Islet precursor cell (in vitro differentiated cells): ENCODE measurements at places on chromosomes 1 and 21.

DNA sequence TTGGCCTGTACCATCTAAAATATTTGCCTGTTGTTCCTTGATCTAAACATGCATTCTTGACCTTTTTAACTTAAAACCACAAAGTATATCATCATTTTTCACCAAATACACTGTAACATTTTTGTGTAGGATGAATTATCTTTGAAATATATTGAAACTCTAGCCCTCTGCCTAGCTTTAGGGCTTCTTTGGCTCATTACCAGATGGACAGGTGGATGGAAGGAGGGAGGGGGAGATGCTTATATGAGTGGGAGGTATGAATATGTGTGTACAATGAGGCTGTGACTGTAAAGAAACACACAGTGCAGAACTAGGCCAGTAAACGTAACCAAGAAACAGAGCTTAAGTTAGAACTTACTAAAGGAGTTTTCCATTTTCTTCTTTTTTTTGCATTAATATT, 118.5 kb downstream of the ESRRG start:
- DNase-seq, result no peak

DNA sequence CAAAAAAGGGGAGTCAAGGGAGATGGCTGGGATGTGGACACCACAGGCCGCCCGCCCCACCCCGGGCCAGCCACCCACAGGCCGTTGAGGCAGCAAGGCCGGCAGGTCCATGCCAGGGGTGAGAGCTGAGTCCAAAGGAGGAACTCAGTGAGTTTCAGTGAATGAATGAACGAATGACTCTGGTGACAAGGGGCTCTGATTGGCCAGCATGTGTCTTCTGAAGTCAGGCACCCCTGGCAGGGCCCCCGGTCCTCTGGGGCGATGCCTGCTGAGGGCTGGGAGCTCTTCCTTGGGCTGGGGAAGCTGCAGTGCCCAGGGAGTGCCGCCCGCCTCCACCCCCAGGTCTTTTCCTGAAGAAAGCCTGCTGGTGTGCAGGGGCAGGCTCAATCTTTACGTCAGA, 236.1 kb upstream of the VAMP3 start:
- no peak for DNase-seq

DNA sequence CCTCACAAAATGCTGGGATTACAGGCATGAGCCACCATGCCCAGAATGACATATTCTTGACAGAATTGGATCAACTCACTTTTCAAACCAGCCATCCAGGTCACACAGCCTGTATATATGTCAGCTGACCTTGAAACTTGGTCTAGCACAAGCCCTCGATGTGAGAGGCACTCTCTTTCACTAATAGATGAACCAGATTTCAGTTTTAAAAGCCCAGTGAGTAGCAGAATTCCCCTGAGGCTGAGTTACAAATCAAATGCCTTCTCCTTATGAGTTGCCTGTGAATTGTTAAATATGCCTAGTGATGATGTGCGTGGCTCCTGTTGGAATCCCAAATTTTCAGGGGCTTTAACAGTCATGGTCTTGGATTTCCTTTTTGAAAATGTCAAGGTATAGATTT, 88.7 kb downstream of the CD247 start:
- DNase-seq, result no peak

DNA sequence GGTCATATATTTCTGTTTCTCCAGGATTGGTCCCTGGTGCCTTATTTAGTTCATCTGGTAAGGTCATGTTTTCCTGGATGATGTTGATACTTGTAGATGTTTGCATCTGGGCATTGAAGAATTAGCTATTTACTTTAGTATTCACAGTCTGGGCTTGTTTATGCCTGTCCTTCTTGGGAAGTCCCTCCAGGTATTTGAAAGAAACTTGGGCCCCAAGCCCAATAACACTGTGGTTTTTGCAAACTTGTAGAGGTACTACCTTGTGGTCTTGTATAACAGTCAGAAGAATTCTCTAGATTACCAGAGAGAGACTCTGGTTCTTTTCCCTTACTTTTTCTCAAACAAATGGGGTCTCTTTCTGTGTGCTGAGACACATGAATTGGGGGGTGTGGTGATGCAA, 251.4 kb upstream of the B3GALT2 start:
- DNase-seq, result no peak

DNA sequence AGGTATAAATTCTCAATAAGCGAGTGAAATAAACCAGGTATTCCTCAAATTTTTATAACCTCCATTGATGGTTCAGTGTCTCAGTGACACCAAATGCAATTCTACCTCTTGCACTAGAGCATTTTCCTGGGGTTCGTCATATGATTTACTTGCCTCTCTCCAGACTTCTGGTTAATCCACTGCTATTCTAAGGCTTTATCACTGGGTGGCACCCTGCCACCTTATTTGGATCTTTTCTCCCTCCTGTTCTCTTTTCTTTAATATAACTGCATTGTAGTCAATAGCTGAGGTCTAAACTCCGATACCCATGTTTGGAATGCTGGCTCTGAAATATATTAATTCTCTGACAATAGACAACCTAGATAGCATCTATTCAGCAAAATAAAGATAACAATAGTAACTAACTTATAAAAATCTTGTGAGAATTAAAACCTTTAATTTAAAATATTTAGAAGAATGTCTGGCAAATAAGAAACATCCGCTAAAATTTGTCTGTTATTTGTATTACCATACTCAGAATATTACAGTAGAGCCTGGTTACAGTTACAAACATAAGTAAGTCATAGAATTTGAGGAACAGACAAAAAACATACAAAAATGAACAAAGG, 436.4 kb downstream of the PLA2G4A start:
- DNase-seq, result peak; percentile 72

DNA sequence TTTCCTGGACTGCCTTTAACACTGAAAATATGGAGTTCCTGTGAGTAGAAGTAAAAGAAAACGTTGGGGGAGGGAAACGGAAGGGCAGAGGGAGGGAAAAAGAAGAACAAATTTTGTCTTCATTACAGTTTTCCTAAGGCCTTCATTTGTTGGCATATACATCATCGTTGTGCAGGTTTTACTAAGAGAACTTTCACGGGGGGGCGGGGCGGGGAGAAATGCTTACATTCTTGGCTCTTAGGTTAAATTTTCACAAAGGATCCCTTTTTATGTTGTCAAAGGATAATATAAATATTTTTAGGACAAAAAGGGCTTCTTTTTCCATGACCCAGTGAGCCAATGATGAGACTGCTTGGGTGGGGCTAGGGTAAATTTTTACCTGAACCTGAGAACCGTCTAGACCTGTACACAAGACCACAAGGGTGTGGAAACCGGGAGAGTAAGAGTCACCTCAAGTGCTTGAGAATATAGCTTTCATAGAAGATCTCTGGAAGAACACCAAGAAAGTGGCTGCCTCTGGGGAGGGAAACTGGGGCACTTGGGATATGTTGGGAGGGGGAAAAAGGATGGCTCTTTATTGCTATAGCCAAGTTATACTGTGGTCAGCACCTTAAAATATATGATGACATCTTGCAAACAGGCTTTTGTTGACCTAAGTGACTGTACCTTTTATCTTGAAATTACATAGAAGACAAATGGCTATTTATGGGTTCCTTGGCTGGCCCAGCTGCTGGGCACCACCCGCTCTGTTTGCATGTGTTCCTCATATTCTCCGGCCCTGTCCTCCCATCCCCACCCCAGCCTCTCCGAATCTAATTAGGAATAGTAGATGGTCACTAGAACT, 2.0 kb upstream of the UTP25 start:
- no peak for DNase-seq

- DNase-seq, result no peak
Observed at GRCh38 chr1:185432948-185433347, 115.9 kb upstream of the IVNS1ABP start.

DNA sequence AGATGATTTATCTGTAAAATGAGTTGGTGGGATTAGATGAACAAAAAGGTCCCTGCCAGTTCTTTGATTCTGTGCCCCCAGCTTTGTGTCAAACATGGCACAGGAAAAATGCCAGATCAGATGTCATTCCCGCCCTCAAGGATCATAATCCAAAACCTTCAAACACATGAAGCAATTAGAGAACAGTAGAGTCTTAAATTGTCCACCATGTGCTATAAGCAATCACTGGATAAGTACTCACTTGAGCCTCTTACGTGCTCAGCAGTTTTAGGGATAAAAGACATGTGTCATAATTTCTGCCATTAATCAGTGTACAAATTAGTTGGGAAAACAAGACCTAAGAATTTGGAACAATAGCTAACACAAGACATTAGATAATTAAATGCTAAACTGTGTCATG, 15.4 kb upstream of the KIAA0040 start:
- no peak for DNase-seq

- DNase-seq, result peak; percentile 77
Observed at GRCh38 chr1:203556047-203556851, 62.3 kb downstream of the OPTC start.

- DNase-seq, result no peak
Observed at GRCh38 chr1:8477983-8478362, 160.1 kb downstream of the SLC45A1 start.

- DNase-seq, result no peak
Observed at GRCh38 chr1:94966033-94966432, 39.1 kb upstream of the CNN3 start.

DNA sequence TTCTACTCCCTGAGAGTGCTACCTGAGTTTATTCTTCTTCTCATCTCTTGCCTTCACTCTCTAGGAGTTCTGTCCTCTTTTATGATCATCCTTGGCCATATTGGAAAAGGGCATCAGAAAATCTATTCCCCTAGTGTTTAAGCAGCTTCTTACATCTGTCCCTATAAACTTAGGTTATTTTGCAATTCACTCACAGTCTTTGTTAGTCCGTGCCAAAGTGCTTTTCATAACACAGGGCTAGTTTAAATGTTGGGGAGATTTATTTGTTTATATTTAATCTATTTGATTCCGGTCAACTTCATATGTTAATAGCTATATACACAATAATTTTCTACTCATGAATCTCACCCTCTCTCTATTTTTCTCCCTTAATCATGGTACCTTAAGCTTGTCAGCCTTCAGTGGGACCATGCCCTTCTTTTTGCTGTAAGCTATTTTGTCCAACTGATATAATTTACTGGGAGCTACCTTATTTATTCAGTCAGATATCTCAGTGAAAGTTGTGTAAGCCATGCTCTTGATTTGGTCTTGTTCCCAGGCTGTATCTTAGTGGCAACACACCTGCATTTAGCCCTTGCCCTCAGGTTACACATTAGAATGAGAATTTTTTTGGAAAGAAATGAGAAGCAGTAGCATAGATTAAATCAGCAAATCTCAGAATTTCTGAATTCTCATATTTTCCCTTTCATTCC, 106.3 kb upstream of the SMYD2 start:
- no peak for DNase-seq

- no peak for DNase-seq
Observed at GRCh38 chr1:227415115-227415790, 97.0 kb upstream of the CDC42BPA start.

DNA sequence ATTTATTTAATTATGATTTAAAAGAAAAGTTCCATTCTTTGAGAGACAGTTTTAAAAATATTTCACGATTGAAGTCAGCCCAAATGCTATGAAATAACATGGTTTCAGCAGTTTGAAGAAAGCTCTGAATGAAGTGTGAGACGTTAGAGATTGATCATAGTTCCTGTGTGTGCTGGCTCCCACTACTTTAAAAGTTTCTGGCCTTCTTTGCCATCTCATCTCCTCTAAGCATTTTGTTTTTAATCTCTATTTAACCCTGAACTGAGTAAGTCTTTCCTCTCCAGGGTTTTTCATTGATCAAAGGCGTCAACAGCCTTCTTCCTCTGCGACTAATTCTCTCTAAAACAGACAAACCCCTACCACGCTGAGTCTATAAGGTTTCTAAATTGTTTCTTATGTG, 225.3 kb upstream of the B3GALT2 start:
- no peak for DNase-seq

DNA sequence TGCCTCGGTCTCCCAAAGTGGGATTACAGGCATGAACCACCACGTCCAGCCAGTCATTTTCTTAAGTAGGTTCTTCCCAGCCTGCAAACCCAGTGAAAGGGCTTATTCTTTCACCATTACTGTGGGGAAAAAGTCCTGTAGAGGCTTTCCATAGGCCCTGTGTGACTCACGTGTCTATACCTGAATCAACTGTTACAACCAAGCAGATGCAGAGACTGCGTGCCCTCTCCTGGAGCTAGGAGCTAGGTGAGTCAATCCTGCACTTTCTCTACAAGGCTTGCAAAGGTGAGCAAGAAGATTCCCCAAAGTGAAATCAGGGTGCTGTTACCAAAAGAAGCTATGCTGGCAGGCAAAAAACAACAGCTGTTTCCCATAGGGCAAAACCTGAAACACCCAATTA, 13.8 kb upstream of the MPZL1 start:
- DNase-seq, result no peak

DNA sequence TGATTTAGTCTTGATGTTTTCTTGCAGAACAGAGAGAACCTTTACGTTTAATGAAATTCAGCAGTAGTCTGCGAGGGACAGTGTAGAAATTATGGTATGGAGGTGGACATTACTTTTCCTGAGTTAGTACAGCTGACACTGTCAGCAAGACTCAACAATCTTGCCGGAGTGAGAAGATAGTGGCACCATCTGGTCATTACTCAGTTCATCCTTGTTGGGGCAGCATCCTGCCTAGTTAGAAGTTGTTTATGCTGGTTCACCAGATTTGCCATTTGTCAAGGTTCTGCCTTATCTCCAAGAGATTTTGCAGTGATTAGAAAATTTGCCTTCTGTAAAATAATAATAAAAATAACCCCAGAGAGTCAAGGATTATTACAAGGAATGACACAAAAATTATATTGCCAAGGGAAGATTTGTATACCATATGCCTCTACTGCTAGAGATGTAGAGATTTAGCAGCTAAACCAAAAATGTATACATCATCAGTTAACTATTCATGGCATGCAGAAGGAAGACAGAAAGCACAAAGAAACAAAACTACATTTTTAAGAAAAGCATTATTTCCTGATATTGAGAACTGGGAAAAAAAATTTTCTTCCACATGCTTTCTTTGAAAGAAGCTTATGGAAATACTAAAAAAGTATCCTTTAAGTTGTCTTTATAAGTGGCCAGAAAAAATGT, 1967.4 kb downstream of the NCAM2 start:
- DNase-seq, result peak; percentile 56

DNA sequence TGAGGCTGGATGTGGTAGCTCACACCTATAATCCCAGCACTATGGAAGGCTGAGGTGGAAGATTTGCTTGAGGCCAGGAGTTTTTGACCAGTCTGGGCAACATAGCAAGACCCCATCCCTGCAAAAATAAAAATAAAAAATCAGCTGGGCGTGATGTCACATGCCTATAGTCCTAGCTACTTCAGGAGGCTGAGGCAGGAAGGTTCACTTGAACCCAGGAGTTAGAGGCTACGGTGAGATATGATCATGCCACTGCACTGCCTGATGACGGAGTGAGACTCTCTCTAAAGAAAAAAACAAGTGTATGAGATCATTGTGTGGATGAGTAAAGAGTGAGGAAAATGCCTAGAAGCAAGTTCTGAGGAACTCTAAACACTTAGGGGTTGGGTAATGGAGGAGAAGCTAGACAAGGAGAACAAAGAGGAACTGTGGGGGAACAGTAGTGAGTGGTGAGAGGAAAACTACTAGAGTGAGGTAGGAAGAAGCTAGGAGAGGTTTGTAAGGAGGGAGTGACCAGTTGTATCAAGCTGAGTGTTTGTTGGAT, 17.0 kb downstream of the CLIC4 start:
- DNase-seq, result no peak
